ENCODE measurements at places on chromosomes 3 and 15. TPM values are rescaled to one million over a fixed set of nuclear protein-coding genes. Genes with fewer than 3 reads are reported as not detected.

ANO10 gene
- total RNA-seq = 44.9 TPM

HTR3E gene
- not detected for total RNA-seq

ZBBX gene
- total RNA-seq = 1.4 TPM

TMEM39A gene
- 22.8 TPM for total RNA-seq

CCR9 gene
- total RNA-seq = not detected

LYZL4 gene
- total RNA-seq = not detected

ACOX2 gene
- 0.59 TPM for total RNA-seq

BCHE gene
- 4.0 TPM for total RNA-seq

SCN11A gene
- total RNA-seq = 0.78 TPM

LRRC31 gene
- total RNA-seq = not detected

GOLGA6D gene
- not detected for total RNA-seq

C3orf22 gene
- total RNA-seq = not detected

ARHGEF26 gene
- total RNA-seq = 4.4 TPM

TRIP4 gene
- total RNA-seq = 48.7 TPM

CAMK2N2 gene
- 14.8 TPM for total RNA-seq

TM4SF1 gene
- not detected for total RNA-seq

JMJD7 gene
- 26.6 TPM for total RNA-seq

All from glutamatergic neuron (in vitro differentiated cells).